Activated gamma-delta T cell treated with Interleukin-2 at 50 U/mL for 16 hours (primary cell): ENCODE measurements at places on chromosomes 6 and 20.
A peak's percentile ranks its signal among the peaks of the same experiment; 100 is the strongest.

DNA sequence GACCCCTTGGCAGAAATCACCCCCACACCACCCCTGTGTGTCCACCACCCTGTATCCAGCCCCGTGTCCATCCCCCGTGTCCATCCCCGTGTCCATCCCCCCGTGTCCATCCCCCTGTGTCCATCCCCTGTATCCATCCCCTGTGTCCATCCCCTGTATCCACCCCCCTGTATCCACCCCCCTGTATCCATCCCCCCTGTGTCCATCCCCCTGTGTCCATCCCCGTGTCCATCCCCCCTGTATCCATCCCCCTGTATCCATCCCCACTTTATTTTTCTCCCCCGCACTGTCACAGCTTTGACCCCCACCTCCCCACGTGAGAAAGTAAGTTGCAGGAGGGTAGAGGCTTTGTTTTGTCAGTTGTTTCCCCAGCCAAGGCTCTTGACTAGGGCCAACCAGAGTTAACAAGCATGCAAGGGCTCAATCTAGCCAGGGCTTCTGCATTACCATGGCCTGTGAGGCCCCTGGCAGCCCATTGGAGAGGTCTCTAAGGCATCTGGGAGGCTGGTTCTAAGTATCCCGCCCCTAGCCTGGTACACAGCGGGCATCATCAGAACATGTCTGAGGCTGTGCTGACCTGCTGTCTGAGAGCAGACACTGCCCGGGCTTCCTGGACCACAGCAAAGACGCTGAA lies 18.1 kb upstream of the SIRPA start:
- DNase-seq: no peak

DNA sequence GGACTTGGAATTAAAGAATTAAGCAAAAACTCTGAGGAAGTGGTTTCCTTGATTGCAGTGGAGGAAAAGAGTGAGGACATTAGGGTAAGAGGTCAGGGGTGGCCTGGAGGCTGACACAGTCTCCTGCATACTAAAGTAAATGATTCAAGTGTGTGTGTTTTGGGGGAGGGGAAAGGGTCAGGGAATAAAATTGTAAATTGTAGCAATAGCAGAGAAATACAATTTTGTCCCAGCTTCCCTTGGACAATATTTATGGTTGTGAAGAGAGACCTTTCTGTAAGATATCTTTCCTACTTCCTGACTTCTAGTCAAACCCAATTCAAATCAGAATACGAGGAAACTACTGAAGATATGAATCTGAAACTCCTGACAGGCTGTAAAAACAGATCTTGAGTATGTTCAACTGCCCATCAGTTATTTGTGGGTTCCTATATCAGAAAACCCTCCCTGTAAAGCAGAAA lies 143.4 kb upstream of the HMGN3 start:
- no peak for DNase-seq

DNA sequence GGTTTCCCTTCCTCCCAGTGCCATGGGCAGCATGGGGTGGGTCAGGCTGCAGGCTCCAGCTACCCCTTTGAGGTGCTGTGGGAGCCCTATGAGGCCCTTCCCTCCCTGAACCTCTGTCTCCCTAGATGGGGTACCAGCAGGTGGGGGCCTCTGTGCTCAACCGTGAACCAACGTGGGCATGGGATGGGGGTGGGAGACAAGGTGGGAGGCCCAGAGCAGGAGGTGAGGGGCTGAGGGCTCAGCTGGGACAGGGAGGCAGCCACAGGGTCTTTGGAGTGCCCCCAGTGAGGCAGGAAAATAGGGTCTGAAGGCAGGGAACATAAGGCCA lies 33.3 kb downstream of the SUN5 start:
- DNase-seq: no peak

DNA sequence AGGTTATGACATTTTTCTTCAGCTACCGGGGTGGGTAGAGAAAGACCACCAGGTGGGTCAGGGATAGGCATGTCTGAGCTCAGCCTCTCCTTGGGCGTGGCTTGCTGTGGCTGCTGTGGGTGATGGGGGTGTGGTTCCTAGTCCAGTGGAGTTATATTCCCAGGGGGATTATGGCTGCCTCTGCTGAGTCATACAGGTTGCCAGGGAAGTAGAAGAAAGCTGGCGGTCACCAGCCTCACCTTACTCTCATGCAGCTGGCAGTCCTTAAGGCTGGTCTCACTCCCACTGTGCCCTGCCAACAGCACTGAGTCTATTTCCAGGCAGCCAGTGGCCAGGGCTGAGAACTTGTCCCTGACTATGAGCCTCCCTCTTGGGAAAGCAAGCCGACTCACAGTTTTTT lies 130.0 kb downstream of the SCP2D1 start:
- DNase-seq: no peak

GRCh38 chr20:32980131-32980941 lies 23.9 kb downstream of the SUN5 start:
- no peak for DNase-seq

- no peak for DNase-seq
Measured at GRCh38 chr6:160837146-160837545, 135.1 kb downstream of the PLG start.

- DNase-seq: no peak
Measured at GRCh38 chr6:127462376-127462775, 3.2 kb upstream of the KIAA0408 start.

DNA sequence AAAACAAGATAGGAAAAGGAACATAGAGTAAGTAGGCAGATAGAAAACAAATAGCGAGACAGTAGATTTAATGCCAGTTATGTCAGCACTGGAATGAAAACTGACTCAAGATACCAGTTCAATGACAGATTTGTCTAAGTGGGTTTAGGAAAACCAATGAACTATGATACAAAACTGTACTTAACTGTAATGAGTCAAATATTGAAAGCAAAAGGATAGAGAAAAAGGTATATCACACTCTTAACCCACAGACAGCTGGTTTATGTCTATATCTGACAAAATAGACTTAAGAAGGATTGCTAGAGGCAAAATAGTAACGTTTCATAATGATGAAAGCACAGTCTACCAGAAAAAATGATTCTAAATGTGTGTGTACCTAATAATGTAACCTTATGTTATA lies 38.2 kb downstream of the ATRN start:
- no peak for DNase-seq

GRCh38 chr6:5379647-5380242 lies 118.4 kb downstream of the FARS2 start:
- no peak for DNase-seq

DNA sequence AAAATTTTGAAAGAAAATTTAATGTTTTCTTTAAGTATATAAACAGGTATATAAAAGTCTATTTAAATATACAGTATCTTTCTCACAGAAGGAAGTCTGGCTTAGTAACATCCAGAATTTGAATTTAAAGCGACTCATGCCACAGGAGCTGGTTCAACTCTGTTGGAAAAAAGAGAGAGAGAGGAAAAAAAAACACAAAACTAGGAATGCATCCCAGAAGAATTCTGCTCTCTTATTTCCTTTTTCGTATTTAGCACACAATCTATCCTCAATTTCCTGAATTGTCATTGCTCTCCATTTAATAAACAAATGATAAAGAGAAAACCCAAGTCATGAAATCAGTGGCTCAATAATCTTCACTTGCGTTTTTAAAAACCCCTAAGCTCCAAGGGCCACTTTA lies 107.5 kb upstream of the SCAF8 start:
- DNase-seq: no peak

GRCh38 chr6:11428371-11428770 lies 109.2 kb upstream of the TMEM170B start:
- DNase-seq: no peak

DNA sequence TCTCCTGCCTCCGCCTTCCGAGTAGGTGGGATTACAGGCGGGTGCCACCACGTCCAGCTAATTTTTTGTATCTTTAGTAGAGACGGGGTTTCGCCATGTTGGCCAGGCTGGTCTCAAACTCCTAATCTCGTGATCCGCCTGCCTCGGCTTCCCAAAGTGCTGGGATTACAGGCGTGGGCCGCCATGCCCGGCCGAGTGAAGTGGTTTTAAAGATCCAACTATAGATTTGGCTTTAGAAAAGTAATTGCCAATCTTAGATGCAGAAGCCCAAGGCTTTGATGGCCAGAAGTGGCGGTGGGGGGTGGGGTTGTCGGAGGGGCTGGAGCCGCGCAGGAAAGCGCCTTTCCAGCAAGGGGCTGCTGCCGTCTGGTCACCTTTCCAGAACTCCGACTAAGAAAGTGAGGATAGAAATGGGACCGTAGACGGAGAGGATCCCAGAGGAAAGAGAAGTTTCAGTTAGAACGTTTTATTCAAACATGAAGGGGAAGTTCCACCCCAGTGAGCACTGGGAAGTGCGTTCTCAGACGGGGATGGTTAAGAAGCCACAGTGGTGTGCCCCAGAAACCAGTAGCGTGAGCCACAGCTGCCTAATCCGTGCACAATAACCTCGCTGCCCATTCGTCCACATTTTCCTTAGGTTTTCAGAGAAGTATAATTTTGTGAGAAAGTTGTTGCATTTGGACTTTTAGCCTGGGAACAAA lies 69.7 kb downstream of the DLL1 start:
- no peak for DNase-seq

DNA sequence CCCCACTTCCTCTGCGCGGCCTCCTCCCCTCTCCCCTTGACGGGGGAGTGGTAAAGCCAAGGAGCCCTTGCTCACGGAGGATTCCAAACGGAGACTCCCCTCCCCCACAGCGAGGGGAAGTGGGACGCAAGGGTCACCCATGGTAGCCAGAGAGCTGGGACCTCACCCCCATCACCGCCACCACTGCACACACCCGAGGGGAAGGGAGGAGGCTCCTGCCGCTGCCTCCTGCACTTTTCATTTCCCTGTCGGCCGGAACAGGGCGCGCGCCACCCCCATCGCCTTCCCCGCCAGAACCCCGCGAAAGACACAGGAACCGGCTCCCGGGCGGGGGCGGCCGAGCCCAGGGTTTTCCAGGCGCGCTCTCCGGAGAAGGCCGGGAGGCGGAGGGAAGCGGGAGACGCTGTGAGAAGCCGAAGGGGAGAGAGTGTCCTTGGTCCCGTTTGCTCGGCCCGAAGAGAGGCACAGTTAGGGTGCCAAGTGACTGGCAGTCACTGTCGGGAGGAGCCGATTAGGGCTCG lies 789 bp downstream of the CCND3 start:
- DNase-seq: peak; percentile 62

- DNase-seq: no peak
Measured at GRCh38 chr6:7150381-7151064, 42.8 kb downstream of the RREB1 start.

DNA sequence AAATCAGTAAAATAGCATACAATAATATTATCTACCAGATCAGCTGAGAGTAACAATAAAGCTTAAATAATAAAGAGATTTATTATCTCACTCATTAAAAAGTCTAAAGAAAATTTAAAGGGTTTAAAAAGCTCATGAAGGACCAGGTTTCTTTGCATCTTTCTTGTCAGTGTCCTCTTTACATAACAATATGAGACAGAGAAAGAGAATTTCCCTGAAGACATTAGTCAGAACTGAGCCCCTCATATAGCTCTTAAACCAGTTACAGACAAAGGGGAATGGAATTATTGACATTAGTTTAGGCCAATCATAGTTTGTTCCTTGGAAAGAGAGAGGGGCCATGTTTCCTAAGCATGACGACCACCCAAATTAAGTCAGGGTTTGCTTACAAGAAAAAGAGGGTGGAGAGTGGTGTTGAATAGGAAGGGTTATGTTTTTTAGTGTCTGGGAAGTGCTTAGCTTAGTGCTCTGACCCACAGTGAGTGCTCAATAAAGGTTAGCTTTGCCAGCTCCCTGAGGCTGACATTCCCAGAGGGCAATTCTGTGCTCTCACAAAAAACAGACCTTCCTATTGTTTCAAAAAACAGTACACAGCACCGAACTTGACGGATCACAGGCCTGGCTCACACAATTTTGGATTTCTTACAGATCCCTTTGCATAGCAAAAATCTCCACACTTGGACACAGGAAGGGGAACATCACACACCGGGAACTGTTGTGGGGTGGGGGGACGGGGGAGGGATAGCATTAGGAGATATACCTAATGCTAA lies 3.6 kb upstream of the PLCB1 start:
- no peak for DNase-seq

DNA sequence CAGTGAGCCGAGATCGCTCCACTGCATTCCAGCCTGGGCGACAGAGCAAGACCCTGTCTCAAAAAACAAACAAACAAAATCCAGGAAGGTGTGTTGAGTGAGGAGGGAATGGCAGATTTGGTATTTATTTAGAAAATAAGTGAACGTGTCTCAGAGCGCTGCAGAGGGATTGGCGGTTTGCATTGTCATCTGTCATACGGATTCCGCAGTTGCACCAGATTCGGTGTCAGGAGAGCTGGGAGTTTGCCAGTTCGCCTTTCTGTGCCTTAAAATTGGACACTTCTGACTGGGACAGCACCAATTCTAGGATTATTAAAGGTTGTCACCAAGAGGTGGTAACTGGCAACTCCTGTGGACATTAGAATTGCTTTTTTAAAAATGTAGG lies 912 bp downstream of the SNRNP48 start:
- DNase-seq: no peak

- peak; percentile 23 for DNase-seq
Measured at GRCh38 chr20:1816384-1817381, 78.5 kb upstream of the SIRPA start.

GRCh38 chr6:40722553-40723258 lies 135.5 kb upstream of the LRFN2 start:
- DNase-seq: no peak

DNA sequence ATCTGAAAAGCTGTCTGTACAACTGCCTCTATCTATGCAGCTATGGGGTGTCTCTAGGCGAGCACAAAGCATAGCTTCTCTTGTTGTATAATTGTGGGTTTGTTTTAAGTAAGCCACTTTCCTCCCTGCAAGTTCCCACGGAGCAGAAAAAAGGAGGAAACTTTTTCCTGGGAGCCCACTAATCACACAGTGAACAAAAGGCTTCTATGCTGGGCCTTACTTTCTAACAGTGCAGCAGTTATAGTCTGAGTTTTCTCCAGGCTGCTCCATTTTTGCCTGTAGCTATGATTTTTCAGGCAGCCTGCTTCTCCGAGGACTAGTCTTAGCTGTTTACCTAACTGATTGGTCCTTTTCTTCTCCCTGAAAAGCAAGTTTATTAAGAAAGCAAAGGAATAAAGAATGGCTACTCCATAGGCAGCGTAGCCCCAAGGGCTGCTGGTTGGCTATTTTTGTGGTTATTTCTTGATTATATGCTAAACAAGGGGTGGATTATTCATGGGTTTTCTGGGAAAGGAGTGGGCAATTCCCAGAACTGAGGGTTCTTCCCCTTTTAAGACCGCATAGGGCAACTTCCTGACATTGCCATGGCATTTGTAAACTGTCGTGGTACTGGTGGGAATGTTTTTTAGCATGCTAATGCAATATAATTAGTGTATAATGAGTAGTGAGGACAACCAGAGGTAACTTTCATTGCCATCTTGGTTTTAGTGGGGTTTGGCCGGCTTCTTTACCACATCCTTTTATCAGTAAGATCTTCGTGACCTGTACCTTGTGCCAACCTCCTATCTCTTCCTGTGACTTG lies 84.3 kb downstream of the OPRM1 start:
- DNase-seq: no peak

DNA sequence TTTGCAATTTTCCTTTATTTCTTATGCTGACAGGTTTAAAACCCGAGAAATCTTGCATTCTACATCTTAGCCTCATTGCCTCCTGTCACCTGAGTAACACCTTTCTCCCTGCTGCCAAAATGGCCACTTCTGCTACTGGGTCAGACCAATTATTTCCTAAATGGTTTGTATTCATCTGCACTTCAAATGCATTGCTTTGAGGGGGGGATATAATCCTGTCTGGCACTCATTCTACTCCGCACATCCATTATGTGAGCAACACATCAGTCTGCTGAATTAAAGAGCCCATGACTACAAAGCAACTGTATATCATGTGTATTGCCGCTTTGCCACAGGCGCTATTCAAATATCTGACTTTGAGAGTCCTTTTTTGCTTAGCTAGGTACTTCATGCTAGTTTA lies 141.6 kb upstream of the TSHZ2 start:
- DNase-seq: no peak

GRCh38 chr6:44892579-44892978 lies 435.6 kb upstream of the RUNX2 start:
- DNase-seq: no peak
